ENCODE measurements at places on chromosomes 1 and 21. TPM values are rescaled to one million over a fixed set of nuclear protein-coding genes. Genes with fewer than 3 reads are reported as not detected.

The E2F2 gene
- polyA plus RNA-seq, result 3.4 TPM

The SLAMF9 gene
- 0.16 TPM for polyA plus RNA-seq

- no peak for DNase-seq
Measured at GRCh38 chr1:29171089-29171488, 10.6 kb downstream of the SRSF4 start.

The TMOD4 gene
- polyA plus RNA-seq, result 0.29 TPM

The MTARC1 gene
- 10.9 TPM for polyA plus RNA-seq

The YBX1 gene
- 715 TPM for polyA plus RNA-seq

The FALEC gene
- 0.80 TPM for polyA plus RNA-seq

The NID1 gene
- 4.6 TPM for polyA plus RNA-seq

DNA sequence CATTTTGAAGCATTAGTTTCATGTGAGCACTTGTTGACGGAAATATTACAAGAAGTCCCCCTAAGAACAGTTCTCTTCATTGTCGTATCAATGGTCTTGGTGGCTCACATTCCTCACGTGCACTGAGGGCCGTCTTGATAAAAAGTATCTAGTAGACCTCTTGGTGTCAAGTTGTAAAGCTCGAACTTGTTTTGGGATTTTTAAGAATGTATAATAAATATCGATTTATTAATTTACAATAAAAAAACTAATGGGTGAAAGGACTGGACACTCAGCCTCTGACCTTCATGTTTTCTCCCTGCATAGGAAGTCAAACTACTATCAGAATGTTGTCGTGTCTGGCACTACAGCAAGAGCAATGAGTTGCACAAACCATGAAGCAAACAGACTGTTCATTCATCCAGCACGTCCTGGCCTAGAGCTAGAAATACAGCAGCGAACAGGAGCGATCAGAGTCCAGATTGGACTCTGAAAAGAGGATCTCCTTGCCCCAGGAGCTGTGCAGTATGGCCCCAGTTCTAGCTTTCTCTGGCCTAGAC lies 319.2 kb downstream of the SMYD3 start:
- no peak for DNase-seq

GRCh38 chr21:45580576-45581321 lies 38.5 kb upstream of the SLC19A1 start:
- no peak for DNase-seq

DNA sequence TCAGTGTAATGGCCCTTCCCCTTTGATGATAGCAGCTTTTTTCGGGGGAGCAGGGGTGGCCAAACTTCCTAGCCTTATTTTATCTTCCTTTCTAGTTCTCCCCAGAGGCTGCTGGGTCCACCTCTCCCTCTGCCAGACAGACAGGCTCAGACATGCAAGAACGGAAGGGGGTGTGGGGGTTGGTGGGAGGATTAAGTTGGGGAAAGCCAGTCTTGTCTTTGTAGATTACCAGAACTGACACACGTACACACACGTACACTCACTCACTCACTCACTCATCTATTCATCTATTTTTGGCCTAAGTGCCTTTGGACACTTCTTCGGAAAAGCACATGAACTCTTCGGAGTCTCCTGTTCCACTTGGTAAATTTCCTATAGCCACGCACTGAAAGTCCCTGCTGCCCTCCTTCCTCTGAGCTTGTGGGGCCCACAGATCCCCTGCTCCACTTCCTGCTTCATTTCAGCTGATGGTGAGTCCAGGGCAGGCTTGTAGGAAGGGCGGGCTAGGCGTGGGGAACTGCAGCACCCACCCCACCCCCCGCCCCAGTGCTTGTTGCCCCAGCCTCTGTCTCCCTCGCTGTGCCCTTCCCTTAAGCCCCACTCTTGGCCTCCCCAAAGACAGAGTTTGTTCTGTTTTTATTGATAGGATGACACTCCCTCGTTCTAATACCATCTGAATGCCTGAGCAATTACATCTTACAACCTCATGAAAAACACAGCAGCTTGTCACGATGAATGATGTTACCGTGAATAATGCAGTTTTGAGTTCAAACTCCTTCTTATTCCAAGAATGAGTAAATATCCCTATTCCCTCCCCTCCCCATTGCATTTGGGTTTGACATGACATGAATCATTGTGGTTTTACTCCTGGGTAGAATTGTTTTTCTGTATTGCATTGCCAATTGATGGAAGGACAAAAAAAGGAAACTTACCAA lies 60.7 kb upstream of the ATP5PO start:
- peak; percentile 67 for DNase-seq

The ADGRL2 gene
- 10.8 TPM for polyA plus RNA-seq

The LAX1 gene
- not detected for polyA plus RNA-seq

The SLC25A33 gene
- polyA plus RNA-seq, result 3.1 TPM

The SH2D1B gene
- polyA plus RNA-seq, result not detected

DNA sequence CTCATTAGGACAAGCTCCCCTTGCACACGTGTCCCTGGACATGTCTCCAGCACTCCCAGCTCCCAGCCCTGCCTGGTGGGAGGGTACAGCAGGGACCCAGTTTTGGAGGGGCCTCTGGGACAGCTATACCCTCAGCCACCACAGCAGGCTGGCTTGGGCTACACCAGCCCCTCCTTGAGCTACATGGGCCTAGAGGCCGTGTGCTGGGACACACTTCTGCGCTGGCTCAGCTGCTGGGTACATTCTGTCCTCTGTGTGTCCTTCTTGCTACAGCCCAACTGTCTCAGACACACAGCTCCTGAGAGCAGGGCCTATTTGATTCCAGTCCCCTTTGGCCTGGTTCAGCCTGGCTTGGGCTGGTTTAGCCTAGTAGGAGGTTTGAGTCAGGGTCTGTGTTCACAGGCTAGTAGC lies 26.7 kb downstream of the DMAP1 start:
- no peak for DNase-seq

DNA sequence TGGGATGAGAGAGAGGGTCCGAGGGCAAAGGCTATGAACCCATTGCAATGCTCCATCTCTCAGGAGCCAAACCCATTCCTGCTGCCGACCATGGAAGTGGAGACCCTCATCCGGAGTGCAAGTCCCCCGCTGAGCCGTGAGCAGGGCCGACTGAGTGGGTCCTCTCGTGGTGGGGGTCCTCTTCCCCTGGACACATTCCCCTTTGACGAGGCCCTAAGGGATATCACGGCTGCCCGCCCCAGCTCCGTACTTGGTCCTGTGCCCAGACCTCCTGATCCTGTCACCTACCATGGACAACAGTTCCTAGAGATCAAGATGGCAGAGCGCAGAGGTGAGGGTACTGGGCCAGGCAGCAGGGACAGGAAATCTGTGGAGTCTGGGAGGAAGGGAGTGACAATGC lies 11.0 kb downstream of the HYI start:
- DNase-seq, result no peak

DNA sequence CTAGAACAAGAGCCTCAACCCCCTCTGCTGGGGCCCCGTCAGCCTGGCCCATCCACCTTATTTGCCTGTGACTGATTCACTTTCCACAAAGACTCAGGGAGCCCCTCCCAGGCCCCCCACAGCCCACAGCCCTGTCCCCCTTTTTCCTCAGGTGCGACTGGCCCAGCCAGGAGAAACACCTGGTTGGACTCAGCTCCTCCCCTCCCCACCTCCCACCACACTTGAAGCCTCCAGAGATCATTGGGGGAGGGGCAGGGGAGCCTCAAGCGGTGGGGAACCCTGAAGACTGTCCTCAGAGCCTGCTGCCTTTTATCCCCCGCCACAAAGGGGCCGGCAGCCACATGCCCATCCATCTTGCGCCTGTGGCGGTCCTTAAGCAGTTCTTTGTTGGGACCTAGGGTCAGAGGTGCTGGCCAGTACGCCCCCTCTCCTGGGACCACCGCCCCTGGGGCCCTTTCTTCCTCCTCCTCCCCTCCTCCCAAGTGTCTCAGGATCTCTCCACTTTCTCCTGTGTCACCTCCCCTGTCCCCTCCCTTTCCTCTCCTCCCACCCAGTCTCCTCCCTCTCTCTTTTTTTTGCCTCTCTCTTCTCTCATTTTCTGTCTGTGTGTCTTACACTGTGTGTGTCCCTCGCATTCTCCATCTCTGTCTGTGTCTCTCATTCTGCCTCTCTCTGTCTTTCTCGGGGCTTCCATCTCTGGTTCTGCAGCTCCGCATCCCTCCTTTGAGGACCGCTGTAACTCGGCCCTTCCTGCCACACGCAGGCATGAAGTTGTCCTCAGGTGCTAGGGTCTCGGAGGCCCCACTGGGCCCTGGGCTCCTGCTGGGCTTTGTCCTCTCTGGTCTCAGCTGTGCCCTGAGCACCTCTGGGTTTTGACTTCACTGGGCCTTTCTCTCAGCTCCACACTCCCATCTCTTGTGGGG lies 12.2 kb downstream of the CRABP2 start:
- DNase-seq, result no peak

DNA sequence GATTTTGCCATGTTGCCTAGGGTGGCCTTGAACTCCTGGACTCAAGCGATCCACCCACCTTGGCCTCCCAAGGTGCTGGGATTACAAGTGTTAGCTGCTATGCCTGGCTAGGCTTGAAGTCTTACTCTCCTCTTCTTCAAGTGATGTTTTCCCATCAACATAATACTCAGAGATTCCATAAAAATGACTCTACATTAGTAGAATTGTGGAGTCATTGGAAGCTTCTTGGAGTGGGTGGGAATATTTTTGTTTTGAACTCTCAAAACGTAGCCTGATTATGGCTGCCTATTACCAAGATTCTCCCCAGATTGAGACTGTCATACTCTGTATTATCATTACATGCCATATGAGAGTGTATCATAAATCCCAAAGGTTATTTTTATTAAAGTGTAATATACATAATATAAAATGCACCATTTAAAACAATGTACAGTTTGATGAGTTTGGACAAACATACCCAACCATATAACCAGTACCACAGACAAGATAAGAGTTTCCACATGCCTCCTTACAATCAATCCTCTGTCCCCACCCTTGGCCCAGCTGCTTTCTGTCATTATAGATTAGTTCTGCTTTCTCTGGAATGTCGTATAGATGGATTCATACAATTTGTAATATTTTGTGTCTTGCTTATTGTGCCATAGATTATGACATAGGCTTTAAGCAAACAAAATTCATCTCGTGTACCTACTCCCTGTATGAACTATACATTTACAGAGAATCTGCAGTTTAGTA lies 8.0 kb upstream of the DNM3 start:
- DNase-seq, result no peak

DNA sequence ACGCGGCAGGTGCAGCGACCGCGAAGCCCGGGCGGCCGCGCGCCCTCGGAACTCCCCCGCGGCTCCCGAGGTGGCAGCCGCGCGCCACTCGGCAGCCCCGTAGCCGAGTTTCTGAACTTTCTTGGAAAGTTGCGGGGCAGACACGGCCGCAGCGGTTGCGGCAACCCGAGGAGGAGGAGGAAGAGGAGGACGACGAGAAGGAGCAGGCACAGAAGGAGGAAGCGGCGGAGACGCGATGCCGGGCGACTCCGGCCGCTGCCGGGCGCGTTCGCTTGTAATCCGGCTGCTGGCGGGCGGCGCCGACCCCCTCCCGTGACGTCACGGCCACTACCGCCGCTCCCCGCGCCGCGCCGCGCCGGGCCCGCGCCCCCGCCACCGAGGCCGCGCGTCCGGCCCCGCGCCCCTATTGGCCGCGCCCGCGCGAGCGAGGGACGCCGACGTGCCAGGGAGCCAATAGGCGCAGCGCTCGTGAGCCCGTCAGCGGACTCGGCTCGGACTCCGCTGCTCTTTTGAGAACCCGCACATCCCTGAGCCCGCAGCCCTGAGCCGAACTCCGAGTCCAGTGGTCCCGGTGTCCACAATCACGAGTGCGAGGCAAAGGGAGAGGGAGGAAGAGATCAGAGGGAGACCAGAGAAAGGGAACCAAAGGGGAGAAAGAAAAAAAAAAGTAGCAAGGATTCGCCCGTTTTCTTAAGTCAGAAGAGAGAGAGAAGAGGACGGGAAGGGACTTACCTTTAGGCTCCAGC lies 736 bp upstream of the BARHL2 start:
- no peak for DNase-seq

DNA sequence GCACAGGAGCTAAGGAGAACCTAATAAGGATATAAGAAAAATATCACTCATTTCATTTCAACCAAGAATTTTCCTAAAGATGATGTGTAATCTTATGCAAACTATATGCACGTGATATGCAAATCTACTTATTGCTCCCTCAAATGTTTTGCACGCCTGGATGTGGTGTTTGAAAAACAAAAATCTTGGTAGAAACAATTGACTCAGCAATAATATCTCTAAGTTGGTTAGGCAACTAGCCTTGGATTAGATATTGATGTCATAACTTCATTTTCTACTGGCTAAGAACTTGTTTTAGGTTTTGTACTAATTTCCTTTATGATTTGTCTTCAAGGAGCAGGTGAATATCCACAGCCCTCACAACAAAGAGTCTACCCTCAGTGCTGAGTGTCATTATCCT lies 164.6 kb downstream of the TM2D1 start:
- DNase-seq, result no peak

The SPRR2A gene
- not detected for polyA plus RNA-seq

DNA sequence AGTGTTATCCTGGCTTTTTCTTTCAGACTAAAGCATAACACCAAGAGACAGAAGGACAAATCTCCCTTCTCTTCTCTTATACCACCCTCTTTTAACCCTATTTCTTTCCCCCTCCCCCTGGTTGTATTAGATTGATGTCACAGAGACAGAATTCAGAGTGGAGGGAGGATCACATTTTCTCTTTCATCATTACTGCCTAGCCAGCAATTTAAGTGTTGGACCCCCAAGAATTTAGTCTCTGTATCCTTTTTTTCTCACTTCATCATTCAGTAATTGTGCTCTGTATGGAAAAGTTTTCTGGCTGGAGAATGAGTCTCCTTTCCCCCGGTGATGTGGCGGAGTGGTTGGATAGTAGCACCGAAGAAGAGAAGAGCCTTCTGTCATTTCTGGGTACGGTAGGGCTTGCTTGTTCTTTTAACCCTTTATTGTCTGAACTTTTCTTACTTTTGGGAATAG lies 124.8 kb downstream of the CLEC20A start:
- no peak for DNase-seq

The DNALI1 gene
- polyA plus RNA-seq, result not detected

The PGLYRP4 gene
- not detected for polyA plus RNA-seq

GRCh38 chr1:157995583-157996169 lies 2.2 kb downstream of the KIRREL1 start:
- DNase-seq, result no peak

The TNFRSF8 gene
- not detected for polyA plus RNA-seq

- DNase-seq, result no peak
Measured at GRCh38 chr1:229627003-229627402, 956 bp downstream of the URB2 start.

The HSPB7 gene
- polyA plus RNA-seq, result not detected

- no peak for DNase-seq
Measured at GRCh38 chr1:24189528-24189927, 2.4 kb upstream of the IFNLR1 start.

The KPNA6 gene
- polyA plus RNA-seq, result 15.9 TPM

GRCh38 chr1:96076589-96076988 lies 645.0 kb upstream of the PTBP2 start:
- DNase-seq, result no peak

- no peak for DNase-seq
Measured at GRCh38 chr21:43634618-43635017, 24.7 kb downstream of the HSF2BP start.

GRCh38 chr1:8976896-8977450 lies 31.3 kb downstream of the CA6 start:
- DNase-seq, result no peak

Data from A549 (cell line).